Kidney (tissue), 22 donors: ENCODE measurements at places on chromosomes 6 and 20. TPM values are rescaled to one million over a fixed set of nuclear protein-coding genes. Genes with fewer than 3 reads are reported as not detected.

Gene FRMD1
- 7.5 TPM for polyA plus RNA-seq

Gene CST7
- polyA plus RNA-seq, result 1.4 TPM

Gene SAPCD1
- polyA plus RNA-seq, result 6.8 TPM

Gene SYTL3
- 3.1 TPM for polyA plus RNA-seq

Gene SLC35A1
- polyA plus RNA-seq, result 18.1 TPM

Gene TMEM14C
- 210 TPM for polyA plus RNA-seq

Gene RPL10A
- 1,291 TPM for polyA plus RNA-seq

Gene FGD2
- 0.97 TPM for polyA plus RNA-seq

Gene SLC24A3
- polyA plus RNA-seq, result 0.86 TPM

Gene GFOD1
- 2.1 TPM for polyA plus RNA-seq

Gene HAO1
- polyA plus RNA-seq, result 0.86 TPM

Gene CTCFL
- not detected for polyA plus RNA-seq

Gene BMP7
- 11.3 TPM for polyA plus RNA-seq

GRCh38 chr6:20706939-20707485, 172.8 kb downstream of the CDKAL1 start:
- no peaks in the 10 kb centered on the region for H3K36me3 ChIP-seq
- no peak overlapping the region for H3K4me3 ChIP-seq
- peaks cover 2% of the 10 kb centered on the region for H3K4me1 ChIP-seq
- DNase-seq, result no peak
- no peak overlapping the region for H3K27ac ChIP-seq

- H3K27ac ChIP-seq, result no peak overlapping the region
- no peak overlapping the region for H3K4me3 ChIP-seq
- no peaks in the 10 kb centered on the region for H3K4me1 ChIP-seq
- DNase-seq, result no peak
Measured at GRCh38 chr20:8490076-8490830, 358.2 kb downstream of the PLCB1 start.

DNA sequence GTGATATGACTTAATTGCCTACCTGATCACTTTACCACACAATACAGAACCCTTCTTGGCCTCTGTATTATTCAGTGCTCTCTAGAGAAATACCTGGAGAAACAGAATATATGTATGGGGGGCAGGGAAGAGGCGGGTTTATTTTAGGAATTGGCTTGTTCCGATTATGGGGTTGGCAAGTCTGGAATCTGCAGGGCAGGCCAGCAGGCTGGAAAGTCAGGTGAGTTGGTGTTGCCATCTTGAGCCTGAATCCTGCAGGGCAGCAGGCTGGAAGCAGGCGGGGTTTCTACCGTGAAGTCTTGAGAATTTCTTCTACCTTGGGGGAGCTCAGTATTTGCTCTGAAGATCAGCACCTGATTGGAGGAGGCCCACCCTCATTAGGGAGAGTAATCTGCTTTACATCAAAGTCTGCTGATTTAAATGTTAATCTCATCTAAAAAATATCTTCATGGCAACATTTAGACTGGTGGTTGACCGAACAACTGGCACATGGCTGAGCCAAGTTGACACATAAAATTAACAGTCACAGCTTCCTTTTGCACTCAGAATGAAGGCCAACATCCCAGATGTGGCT, 193.9 kb downstream of the ZDHHC14 start:
- H3K27ac ChIP-seq, result no peak overlapping the region
- H3K4me3 ChIP-seq, result no peak overlapping the region
- no peaks in the 10 kb centered on the region for H3K36me3 ChIP-seq
- no peaks in the 10 kb centered on the region for H3K4me1 ChIP-seq

GRCh38 chr6:96465321-96465903, 56.2 kb upstream of the UFL1 start:
- no peak overlapping the region for H3K4me3 ChIP-seq
- no peaks in the 10 kb centered on the region for H3K36me3 ChIP-seq
- no peaks in the 10 kb centered on the region for H3K4me1 ChIP-seq
- H3K27me3 ChIP-seq, result no peaks in the 10 kb centered on the region

GRCh38 chr20:4814696-4815252, 93.1 kb downstream of the PRND start:
- no peaks in the 10 kb centered on the region for H3K27me3 ChIP-seq
- H3K27ac ChIP-seq, result peak overlapping the region; percentile 78
- DNase-seq, result no peak

GRCh38 chr20:36051318-36052116, 83.1 kb downstream of the CNBD2 start:
- H3K4me3 ChIP-seq, result peak overlapping the region; percentile 80
- DNase-seq, result no peak
- peak overlapping the region; percentile 97 for H3K27ac ChIP-seq

- DNase-seq, result peak; percentile 68
- peaks cover 10% of the 10 kb centered on the region for H3K27me3 ChIP-seq
- H3K4me3 ChIP-seq, result no peak overlapping the region
- H3K27ac ChIP-seq, result no peak overlapping the region
- H3K36me3 ChIP-seq, result no peaks in the 10 kb centered on the region
Measured at GRCh38 chr6:150142097-150142669, 661 bp upstream of the PPP1R14C start.

DNA sequence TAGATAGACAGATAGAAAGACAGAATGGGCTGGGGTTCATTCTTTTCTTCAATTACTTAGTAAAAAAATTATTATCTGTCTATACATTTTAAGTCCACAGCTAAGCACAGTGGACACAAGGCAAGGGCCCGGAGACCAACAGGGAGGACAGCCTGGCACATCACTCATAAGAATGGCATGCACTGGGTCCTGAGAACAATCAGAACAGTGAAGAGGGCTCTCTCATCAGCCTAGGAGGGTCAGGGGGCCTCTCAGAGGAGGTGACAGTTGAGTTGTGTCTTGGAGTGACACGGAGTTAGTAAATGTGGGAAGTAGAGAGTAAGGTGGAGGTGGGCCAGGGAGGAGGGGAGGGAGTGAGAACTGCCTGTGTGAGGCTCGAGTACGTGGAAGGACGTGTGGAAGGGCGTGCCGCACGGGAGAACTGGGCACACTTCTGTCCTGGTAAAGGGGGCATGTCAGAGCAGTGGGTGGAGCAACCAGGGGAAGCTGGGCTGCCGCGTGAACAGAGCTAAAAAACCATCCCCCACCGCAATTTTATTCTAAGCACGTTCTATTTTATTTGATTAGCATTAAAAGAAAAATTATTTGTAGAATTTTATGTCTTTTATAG, 45.1 kb upstream of the DSP start:
- no peak for DNase-seq
- H3K4me1 ChIP-seq, result no peaks in the 10 kb centered on the region
- no peak overlapping the region for H3K4me3 ChIP-seq
- H3K27me3 ChIP-seq, result no peaks in the 10 kb centered on the region

DNA sequence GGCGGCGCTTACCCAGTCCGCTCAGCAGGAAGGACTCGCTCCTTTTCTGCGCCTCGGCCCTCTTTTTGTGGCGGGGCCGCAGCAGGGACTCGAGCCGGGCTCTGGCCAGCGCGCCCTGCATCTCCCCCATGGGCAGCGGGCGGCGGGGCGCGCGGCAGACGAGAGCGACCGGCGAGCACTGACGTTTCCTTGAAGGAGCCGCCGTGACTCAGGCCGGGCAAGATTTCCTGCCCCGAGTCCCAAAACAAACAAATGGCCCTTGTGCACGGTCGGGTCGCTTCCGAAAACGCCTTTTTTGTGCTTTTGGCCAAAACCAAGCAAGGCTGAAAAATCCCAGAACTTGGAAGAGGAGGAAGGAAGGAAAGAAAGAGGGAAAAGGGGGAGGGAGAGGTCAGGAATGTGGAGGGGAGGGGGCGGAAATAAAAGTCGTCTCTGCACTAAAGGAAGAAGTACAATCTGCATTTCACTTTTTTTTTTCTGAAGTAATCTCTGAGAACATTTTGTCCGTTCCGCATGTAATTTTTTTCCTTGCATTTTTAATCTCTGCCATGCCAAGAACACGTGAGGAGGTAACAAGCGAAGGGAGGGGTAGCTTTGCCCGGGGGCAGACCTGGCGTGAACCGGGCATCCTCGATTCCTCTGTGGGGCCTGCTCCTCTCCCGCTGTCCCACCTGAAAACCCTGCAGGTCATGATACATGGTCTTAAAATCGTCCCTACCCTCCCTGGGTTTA, 123.3 kb upstream of the SLC2A12 start:
- H3K4me1 ChIP-seq, result peaks cover 8% of the 10 kb centered on the region
- H3K27ac ChIP-seq, result peak overlapping the region; percentile 96
- H3K27me3 ChIP-seq, result no peaks in the 10 kb centered on the region
- peak; percentile 95 for DNase-seq
- peak overlapping the region; percentile 98 for H3K4me3 ChIP-seq
- peaks cover 19% of the 10 kb centered on the region for H3K36me3 ChIP-seq

DNA sequence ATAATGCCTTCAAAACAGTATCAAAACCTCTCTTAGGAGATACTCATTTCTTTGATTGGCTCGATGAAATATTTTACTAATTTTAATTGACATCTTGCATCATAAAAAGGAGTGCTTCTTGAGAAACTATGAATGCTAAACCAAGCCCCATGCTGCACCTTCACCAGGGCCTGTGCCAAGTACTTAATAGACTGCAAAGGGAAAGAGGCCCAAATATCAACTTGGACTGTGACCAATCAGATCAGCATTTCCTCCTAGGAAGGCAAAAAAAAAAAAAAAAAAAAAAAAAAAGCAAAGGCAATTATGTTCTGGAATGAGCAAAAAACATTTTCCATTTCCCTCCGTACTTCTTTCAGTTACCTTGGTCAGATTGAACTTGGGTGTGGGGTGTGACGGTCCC, 253.0 kb upstream of the SOX4 start:
- no peaks in the 10 kb centered on the region for H3K36me3 ChIP-seq
- H3K4me3 ChIP-seq, result no peak overlapping the region
- H3K27ac ChIP-seq, result no peak overlapping the region
- H3K27me3 ChIP-seq, result no peaks in the 10 kb centered on the region

GRCh38 chr6:114218437-114219340, 124.1 kb downstream of the HS3ST5 start:
- no peak overlapping the region for H3K27ac ChIP-seq
- H3K36me3 ChIP-seq, result no peaks in the 10 kb centered on the region
- DNase-seq, result no peak
- no peaks in the 10 kb centered on the region for H3K4me1 ChIP-seq
- no peak overlapping the region for H3K4me3 ChIP-seq

DNA sequence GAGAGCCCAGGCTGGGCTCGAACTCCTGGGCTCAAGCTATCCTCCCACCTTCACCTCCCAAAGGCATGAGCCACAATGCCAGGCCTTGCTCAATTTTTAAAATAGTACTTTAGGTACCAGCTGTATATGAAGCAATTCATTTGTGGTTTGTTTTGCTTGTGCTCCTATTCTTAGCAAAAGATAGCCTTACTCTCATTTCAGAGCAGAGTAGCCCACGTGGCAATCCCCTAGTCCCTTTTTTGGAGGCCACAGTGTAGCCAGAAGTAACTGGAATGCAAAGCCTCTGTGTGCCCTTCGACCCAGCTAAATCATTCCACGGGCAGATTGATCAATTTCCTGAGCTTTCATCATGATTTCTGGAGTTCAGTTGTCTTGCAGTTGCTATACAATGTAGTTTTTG, 372.2 kb downstream of the NRN1 start:
- H3K27ac ChIP-seq, result no peak overlapping the region
- H3K4me3 ChIP-seq, result no peak overlapping the region
- no peak for DNase-seq
- H3K27me3 ChIP-seq, result no peaks in the 10 kb centered on the region

DNA sequence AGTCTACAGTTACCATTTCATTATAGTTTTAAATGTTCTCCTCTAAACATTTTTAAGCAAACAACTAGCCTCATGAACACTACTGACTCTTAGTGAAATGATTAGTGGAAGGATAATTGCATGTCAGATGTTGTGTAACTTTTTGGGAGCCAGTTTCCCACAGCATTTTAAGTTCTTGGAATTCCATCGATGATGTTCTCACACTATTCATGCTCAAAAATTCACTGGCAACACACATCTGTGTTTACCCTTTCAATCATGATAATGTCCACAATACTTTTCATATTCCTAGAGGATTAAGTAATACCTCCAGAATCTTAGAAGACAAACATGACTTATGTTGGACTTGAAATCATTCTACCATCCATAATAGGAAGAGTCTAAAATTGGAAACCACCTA, 678.1 kb upstream of the ID4 start:
- H3K4me3 ChIP-seq, result no peak overlapping the region
- no peaks in the 10 kb centered on the region for H3K36me3 ChIP-seq
- H3K27me3 ChIP-seq, result no peaks in the 10 kb centered on the region
- H3K4me1 ChIP-seq, result no peaks in the 10 kb centered on the region

DNA sequence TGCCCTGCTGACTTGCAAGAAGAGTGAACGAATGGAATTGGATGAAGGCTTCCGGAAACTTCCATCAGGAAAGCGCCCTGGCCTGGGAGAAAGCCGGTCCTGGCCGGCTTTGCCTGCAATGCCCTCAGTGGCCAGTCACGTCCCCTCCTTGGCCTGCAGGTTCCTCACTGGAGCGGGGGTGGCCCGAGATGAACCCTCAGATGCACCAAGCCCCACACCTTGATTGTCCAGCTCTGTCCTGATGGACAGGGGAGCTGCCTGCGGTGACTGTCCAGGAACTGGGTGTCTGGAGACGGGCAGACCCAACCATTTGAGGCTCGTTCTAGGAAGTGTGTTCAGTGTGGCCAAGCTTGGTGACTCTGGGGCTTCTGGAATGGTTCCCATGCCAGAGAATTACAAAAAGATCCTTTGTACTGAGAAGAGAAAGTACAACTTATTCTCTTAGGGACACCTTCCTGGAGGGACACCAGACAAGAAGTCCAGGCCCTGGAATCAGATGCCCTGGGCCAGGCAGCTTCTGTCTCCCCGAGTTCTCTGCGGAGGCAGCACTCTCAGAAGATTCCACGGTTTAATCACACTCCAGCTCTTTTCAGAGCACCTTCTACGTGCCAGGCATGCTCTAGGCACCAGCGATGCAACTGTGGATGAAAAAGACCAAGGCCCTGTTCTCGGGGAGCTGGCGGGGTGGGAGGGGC, 17.1 kb upstream of the SULF2 start:
- H3K27ac ChIP-seq, result no peak overlapping the region
- H3K4me1 ChIP-seq, result no peaks in the 10 kb centered on the region
- no peak for DNase-seq
- H3K27me3 ChIP-seq, result no peaks in the 10 kb centered on the region
- no peak overlapping the region for H3K4me3 ChIP-seq
